ENCODE measurements at places on chromosomes 12 and 14.

- DNase-seq = no peak
Observed at GRCh38 chr14:32478050-32478449, 149.0 kb downstream of the AKAP6 start.

DNA sequence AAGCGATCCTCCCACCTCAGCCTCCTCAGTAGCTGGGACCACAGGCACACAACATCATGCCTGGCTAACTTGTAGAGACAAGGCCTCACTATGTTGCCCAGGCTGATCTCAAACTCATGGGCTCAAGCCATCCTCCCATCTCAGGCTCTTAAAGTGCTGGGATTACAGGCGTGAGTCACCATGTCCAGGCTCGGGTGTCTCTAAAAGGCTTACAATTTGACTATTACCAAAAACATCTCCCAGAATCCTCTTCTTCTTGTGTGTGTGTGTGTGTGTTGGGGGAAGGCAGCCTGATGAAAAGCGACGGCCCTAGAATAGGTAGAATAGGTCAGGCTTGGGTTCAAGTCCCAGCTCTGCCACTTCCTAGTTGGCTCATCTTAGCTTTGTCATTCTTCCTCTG is 16.8 kb downstream of the MSI1 start:
- DNase-seq = no peak

- DNase-seq = no peak
Observed at GRCh38 chr14:65872536-65872935, 460.0 kb downstream of the FUT8 start.

DNA sequence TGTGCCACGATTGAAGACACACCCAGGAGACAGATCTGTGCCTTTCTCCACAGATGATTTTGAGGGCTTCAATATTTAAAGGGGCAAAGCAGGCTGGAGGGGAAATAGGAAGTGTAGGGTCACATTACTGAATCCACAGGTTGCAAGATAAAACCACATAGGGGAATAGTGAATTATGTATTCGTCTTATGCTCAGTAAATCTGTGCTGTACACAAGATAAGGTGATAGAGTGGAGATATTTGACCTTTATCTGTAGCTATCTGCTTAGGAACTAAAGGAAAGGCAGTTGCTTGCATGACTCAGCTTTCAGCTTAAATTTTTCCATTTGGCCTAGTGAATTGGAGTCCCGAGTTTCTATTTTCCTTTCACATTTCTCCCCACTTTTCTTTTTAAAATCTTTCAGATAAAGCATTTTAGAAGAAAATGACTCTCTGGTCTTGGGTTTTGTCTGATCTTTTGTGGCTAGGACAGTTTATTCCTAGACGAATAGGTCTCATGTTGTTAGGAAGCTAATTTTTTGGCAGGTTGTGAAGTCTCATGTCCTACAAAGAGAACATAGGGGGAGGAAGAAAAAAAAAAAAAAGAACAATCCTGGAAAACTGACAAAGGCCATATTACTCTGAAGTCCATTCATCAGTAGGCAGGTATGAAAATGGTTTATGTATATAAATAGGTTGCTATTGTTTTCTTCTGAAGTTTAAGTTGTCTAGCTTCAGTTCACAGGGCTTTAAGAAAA is 55.4 kb downstream of the FBXO33 start:
- no peak for DNase-seq

GRCh38 chr14:58673722-58674121 is 36.0 kb downstream of the DACT1 start:
- DNase-seq = no peak

Measured in T-helper 22 cell (primary cell).